Activated CD4-positive, CD25-positive, alpha-beta regulatory T cell (primary cell): ENCODE measurements at places on chromosomes 12 and 14.
A peak's percentile ranks its signal among the peaks of the same experiment; 100 is the strongest.

- DNase-seq, result no peak
These were observed 290.8 kb downstream of the ERC1 start for GRCh38 chr12:1281683-1282366.

- peak; percentile 46 for DNase-seq
These were observed 31.1 kb downstream of the PITPNM2 start for GRCh38 chr12:123119808-123120207.

DNA sequence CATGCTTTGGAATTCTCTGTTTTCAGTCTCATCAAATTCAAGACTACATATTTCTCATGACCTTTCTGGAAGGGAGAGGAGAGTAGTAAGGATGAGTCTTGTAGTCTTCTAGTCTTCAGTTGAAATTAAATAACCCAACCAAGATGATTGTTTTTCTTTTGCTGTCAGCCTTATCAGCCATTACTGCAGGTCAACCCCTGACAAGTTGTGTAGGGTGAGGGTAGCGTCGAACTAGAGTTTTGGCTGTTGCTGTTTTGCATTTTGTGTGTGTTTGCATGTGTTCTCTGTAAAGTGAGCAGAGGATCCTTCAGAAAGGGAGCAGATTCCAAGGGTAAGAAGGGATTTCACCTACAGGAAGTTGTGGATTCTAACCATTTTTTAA is 28.4 kb downstream of the DIP2B start:
- DNase-seq, result no peak

DNA sequence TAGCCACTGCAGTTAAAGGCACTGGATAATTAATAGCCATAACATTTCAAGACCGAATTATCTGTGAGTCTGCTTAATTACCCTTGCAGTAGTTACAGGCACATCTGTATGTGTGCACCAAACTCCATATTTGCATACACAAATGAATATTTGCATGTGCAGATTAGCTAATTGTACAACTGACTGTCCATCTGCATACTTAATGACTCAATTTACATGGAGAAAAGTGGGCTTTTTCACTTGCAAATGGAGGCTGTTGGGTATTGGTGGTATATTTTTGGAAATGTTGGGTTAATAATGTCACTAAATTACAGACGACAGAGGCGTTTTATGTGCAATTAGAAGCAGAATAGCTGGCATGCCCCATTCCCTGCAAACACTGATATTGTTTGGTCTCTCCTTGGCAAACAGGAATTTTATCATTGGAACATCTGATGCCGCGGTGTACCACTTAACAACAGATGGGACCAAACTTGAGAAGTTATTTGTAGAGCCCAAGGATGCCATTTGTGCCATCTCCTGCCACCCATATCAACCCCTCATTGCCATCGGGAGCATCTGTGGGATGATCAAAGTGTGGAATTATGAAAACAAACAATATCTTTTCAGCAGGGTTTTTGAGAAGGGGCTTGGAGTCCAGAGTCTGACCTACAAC is 39.6 kb downstream of the CFAP251 start:
- no peak for DNase-seq

GRCh38 chr12:121365416-121366062 is 13.3 kb upstream of the ANAPC5 start:
- no peak for DNase-seq

- peak; percentile 65 for DNase-seq
These were observed 506 bp downstream of the CRY1 start for GRCh38 chr12:107092669-107093416.

GRCh38 chr14:76719666-76720065 is 41.6 kb upstream of the VASH1 start:
- DNase-seq, result no peak

DNA sequence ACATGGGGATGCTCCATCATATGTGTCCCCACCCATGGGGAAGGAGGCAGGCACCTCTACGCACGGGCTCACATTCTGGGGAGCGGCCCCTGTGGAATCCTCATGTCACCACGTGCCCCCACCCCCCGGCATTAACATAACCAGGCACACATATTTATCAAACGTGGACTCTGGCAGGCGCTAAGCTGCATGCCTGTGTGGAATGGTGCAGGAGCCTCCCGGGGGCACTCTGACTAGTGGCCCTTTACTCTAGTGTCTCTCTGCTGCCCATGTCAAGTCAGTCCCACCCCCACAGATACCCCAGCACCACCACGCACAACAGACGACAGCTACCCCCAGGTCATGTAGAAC is 66.1 kb downstream of the CCDC88C start:
- no peak for DNase-seq

- no peak for DNase-seq
These were observed 395.5 kb downstream of the ZFP36L1 start for GRCh38 chr14:68397371-68397811.

- DNase-seq, result no peak
These were observed 79.4 kb downstream of the C12orf75 start for GRCh38 chr12:105409801-105410471.

DNA sequence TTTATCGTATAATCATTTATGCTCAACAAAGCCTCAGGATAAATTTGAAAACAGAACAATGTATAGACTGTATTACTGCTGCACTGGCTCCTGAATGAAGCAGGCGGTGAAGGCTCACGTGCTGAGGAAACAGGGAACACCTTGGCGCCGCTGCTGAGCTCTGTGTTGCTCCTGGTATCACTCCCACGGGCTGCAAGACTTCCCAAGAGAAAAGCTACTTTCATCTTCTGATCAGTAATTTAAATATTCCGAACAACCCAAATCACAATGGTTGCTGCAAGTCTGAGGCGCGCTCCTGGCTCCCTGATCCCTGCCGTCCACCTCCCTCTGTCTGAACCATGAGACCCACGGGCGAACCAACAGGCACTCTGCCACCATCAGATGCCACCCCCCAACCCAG is 15.7 kb downstream of the PGAM5 start:
- DNase-seq, result no peak

GRCh38 chr14:51335531-51335930 is 95.5 kb downstream of the TMX1 start:
- no peak for DNase-seq

GRCh38 chr14:99971941-99972747 is 93.1 kb upstream of the EVL start:
- no peak for DNase-seq

DNA sequence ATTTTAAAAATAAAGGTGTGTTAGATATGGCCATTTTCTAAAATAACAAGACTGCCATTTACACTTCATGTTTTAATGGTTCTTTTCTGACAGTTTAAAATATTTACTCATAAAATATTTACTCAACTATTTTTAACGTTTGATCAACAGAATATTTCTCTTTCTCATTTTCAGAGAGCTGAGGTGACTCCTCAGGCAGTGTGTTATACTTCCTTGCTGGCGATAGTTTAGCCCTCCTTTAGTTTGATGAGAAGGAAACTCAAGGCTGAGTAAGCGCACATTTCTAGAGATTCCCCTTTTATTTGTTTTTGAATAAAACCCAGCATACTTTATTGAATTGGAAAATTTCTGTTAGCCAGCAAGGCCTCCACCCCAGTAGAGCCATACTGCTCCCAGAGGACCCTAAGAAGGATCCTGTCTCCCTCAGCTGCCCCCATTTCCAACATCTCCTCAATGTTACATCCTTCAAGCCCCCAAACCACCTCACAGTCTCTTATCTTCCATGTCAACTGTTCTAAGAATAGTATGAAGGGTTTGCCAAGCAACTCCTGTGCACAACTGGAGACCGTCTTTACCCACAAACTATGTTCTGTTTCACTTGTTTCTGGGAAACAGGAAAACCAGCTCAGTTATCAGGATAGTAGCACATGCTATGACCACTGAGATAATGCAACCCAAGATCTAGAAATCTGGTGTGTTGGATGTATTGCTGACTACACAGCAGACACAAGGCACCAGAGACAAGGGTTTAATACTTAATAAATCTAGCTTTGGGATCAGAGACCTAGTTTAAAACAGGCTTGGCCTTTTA is 129.5 kb downstream of the STXBP6 start:
- no peak for DNase-seq

GRCh38 chr14:40417777-40418401 is 985.7 kb upstream of the FBXO33 start:
- no peak for DNase-seq

GRCh38 chr14:63276492-63277342 is 42.0 kb downstream of the GPHB5 start:
- no peak for DNase-seq

- no peak for DNase-seq
These were observed 360.9 kb downstream of the RPL10L start for GRCh38 chr14:46290706-46291105.

DNA sequence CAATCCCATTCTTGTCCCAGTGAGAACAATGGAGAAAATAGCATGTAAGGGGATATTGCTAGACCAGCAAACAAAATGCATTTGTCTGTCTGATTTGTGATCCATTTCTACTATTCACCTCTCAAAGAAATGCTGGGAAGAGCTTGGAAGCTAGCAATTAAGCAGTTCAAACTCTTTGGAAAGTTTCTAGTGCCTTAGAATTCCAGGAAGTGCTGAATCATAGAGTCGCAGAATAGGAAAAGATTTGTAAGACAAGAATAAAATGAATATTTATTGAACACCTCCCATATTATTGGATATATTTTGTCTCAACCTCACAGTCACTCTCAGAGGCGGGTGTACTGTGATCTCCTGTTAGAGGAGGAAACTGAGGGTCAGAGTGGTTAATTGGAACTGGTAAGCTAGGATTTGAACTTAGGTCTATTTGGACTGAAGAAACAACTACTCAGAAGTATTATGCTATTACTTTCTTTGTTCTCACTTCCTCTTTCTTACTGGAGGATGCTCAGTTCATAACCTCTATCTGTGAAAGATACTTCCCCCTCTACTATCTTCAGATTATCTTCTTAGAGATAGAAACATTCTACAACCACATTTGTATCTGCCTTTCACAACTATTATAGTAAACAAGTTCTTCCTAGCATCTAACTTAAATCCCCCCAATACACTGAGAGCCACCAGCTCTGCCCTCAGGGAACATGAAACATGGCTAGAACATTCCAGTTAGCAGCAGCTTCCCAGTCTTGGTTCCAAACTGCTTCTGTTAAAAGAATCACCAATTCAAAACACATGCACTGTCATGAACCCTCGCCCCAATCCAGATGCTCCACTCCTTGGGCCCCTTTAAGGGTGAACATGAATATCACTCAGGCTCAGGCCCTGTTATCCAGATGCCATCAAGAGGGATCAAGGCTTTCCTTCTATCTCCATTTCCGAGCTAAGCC is 64.2 kb downstream of the DRAM1 start:
- DNase-seq, result no peak

DNA sequence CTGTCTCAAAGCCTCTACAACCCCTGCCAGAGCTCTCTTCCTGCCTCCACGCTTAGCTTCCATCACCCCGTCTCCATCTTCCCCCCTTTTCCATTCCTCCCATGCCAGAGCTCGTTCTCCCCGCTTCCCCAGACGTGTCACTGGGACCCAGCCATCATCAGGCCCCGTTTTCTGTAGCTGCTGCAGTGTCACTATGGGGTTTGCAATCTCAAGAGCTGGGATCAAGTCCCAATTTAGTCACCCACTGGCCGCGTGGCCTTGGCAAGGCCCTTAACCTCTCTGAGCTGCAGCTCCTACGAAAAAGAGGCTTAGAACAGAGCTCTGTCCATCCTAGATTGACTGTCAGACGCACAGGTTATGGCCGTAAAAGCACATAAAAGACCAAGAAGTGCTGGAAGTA is 901 bp upstream of the FAIM2 start:
- DNase-seq, result no peak

DNA sequence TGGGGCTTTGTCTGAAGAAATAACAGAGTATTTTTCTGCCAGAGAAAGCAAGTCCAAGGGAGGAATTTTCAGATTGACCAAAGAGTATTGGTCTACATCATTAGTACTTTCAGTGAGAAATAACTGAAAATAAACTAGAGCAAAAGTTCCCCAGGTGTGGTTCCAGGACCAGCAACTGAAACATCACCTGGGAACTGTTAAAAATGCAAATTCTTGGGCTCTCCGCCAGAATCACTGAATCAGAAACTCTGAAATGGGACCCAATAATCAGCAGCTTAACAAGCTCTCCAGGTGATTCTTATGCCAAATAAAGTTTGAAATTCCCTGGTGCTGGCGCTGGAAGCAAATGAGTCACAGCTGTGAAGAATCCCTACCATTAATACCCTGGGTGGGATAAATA is 52.1 kb downstream of the EIF2S3B start:
- no peak for DNase-seq
